ENCODE measurements at places on chromosomes 16 and 17. TPM values are rescaled to one million over a fixed set of nuclear protein-coding genes. Genes with fewer than 3 reads are reported as not detected.

GRCh38 chr16:55871411-55872038 lies 3.6 kb downstream of the CES5A start:
- no peak for DNase-seq

DNA sequence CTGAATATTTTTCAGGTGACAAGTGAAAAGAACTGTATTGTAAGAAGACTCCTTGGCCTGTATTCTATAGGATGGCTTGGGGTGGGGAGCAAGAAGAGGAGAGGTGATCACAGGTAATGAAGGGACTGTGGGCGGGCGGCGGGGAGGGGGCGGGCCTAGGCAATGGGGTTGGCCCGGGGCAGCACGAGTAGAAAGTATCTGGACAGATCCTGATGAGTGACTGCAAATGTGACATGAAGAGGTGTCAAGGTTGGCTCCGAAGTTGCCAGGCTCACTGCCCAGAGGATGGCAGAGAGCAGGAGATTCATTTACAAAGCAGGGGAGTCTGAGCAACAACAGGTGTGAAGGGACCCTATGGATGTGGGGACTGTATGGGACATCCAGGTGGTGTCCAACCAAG lies 10.8 kb upstream of the G6PC1 start:
- DNase-seq, result no peak

Gene KRT28
- not detected for total RNA-seq

Gene PARN
- 24.1 TPM for total RNA-seq

- DNase-seq, result no peak
Observed at GRCh38 chr17:33142705-33143299, 150.3 kb downstream of the ASIC2 start.
